ENCODE measurements at places on chromosomes 7 and 10.

DNA sequence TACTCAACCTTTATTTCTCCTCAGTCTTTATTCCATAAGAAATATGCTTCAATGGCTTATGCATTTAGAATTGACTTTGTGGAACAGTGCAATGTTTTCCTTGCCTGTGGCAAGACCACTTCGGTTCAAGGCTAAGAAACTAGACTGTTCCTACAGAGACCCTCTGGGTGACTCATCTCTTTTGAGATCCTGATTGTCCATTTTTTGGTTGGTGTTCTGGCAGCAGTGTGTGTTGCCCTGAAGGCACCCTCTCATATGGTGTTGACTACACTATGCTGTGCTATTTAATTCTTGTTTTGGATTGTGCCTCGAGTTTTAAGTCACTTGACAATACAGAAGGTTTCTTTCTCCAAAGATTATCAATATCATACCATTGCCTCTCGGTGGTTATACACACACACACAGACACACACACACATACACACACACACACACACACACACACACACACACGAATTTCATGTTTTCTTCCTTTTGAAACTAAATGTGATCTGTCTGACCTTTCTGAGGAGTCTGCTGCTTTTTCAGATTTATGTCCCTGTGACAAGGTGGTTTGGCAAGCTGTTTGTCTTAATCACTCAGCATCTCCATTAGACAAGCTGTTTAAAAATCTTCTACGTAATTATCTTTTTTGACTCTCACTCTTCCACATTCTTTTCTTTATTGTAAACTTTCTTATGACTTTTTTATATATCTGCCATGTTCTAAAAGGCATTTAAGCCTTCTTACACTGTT is 187.2 kb downstream of the VTI1A start:
- no peak for DNase-seq

DNA sequence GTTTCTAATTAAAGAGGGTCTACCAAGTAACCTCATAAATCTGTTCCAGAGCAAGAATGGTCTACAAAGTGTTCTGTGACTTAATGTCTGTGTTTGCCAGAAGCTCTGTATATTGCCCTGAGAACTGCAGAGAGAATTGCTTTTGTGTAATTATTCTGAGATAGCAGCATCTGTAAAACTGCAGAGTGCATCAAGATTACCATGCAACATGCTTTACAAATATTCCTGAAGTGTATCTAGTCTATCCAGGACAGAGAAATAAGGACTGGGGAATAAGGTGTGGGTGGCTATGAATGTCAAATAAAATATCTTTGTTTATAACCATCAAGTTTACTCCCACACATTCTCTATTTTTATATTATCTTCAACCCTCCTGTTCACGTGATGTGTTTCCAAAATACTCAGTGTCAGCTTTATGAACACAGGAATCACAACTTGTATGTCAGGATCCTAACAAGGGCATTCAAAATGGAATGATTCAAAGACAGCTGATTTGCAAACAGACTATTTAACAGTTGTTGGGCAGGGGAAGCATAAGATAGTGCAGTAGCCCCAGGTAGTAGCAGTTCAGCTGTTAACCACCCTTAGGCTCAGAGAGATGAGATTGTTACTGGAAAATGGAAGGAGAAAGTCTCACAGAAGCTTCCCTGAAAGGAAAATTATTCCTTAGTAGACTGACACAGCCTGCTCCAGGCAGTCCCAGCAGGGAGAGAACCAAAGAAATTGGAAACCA is 15.3 kb upstream of the LIPA start:
- no peak for DNase-seq

GRCh38 chr10:77283326-77283725 is 354.3 kb downstream of the KCNMA1 start:
- DNase-seq = no peak

GRCh38 chr10:119947300-119947699 is 54.8 kb downstream of the SEC23IP start:
- DNase-seq = no peak

GRCh38 chr7:111027396-111027795 is 63.5 kb upstream of the LRRN3 start:
- no peak for DNase-seq

GRCh38 chr7:10939237-10939910 is 34.3 kb upstream of the PHF14 start:
- no peak for DNase-seq

DNA sequence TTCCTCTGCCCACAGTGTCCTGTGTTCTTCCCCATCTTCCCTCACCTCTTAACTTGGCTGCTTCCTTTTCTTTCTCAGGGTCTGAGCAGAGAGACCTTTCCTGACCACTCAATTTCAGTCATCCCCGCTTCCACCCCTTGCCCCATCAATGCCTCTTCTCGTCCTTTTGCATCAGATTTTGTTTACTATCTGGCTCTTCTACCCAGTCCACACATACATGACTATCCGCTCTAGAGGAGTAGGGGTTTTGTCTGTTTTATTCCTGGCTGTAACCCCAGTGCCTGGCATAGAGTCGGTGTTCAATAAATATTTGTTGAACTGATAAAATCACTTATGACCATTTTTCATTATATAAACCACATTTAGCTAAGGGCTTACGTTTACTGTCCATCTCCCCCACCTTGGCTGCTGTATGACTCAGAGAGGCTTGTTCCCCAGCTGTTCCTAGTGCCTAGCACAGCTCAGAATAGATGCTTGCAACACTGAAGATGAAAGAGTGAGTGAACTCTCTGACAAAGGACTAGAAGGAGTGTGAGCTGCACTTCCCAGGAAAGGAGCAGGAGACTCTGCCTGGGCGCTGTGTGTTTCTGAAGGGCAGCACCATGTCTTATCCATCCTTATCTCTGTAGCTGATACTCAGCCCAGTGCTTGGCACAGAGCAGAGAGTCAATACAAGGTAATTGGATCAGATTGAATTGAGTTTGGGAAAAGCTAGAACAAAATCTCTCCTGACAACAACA is 21.9 kb downstream of the ARID5B start:
- DNase-seq = no peak

DNA sequence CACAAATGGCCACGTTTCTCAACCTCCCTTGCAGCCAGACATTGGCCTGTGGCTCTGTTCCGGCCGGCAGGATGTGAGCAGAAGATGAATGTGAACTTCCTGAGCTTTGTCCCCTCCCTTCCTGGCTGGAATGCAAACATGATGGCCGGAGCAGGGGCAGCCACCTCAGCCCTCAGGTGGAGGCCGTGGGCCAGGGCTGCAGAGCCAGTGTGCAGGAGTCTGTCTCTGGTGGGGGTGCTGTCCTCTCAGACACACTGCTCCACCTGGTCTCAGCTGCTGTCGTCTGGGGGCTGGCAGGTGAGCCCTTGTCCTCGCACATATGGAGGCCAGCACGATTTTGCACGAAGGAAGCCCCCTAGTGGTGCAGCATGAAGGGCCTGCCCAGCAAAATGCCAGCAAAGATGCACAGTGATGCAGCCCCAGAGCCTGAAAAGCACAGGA is 25.3 kb upstream of the PWWP2B start:
- DNase-seq = no peak

Data from GM12878 (cell line).